Fibroblast of lung (primary cell): ENCODE measurements at places on chromosomes 12 and 14. TPM values are rescaled to one million over a fixed set of nuclear protein-coding genes. Genes with fewer than 3 reads are reported as not detected.
A peak's percentile ranks its signal among the peaks of the same experiment; 100 is the strongest.

- no peaks in the 10 kb centered on the region for H3K36me3 ChIP-seq
- H3K27ac ChIP-seq, result no peak overlapping the region
- no peak overlapping the region for H3K4me3 ChIP-seq
- H3K4me1 ChIP-seq, result no peaks in the 10 kb centered on the region
- no peak for DNase-seq
Measured at GRCh38 chr12:132222096-132222807, 78.0 kb downstream of the NOC4L start.

GRCh38 chr12:118959985-118960560, 21.3 kb upstream of the SRRM4 start:
- H3K36me3 ChIP-seq, result no peaks in the 10 kb centered on the region
- no peak overlapping the region for H3K4me3 ChIP-seq
- DNase-seq, result no peak
- no peaks in the 10 kb centered on the region for H3K27me3 ChIP-seq
- no peaks in the 10 kb centered on the region for H3K4me1 ChIP-seq

- no peak overlapping the region for H3K27ac ChIP-seq
- no peak overlapping the region for H3K4me3 ChIP-seq
- DNase-seq, result peak; percentile 15
- no peaks in the 10 kb centered on the region for H3K4me1 ChIP-seq
Measured at GRCh38 chr12:85820101-85820500, 16.1 kb downstream of the RASSF9 start.

GRCh38 chr14:105865904-105866840, 339.8 kb downstream of the TMEM121 start:
- H3K4me3 ChIP-seq, result no peak overlapping the region
- no peaks in the 10 kb centered on the region for H3K27me3 ChIP-seq
- H3K36me3 ChIP-seq, result no peaks in the 10 kb centered on the region
- no peaks in the 10 kb centered on the region for H3K4me1 ChIP-seq

DNA sequence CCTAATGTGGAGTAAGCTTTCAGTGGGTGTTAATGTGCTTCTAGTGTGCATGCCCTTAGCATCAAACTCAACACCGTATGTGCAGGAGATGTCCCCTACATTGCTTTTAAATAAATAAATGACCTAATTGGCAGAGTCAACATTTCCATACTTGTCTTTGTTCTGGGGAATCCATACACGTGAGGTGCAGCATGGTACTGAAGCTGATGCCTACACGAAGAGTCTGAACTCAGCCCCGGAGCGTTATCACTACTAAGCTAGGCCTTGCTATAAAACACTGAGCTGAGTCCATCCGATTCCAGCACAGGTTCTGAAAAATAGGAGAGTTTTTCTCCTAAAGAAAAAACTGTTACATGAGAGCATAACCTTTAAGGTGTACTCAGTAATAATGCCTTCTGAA, 125.0 kb upstream of the DYRK2 start:
- H3K27ac ChIP-seq, result no peak overlapping the region
- H3K27me3 ChIP-seq, result no peaks in the 10 kb centered on the region
- no peaks in the 10 kb centered on the region for H3K4me1 ChIP-seq
- no peak overlapping the region for H3K4me3 ChIP-seq
- H3K36me3 ChIP-seq, result no peaks in the 10 kb centered on the region

DNA sequence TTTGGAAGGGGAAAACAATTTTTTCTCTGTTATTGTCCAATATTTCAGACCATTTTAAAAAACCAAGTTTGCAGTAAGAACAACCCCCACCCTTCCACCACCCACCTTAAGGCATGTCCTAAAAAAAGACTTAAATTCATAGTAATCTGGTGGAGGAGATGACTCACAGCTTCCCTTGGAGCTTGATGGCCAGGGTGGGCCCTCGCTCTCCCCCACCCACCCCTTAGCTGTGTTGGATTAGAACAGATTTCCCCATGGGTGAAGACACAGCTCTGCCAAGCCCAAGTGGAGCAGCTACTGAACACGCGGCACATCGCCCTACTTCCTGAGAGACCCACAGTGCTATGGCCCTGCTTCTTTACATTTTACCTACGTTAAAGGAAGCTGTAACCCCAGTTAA, 140.3 kb downstream of the GCH1 start:
- no peak overlapping the region for H3K27ac ChIP-seq
- DNase-seq, result peak; percentile 73
- H3K4me1 ChIP-seq, result no peaks in the 10 kb centered on the region
- H3K4me3 ChIP-seq, result no peak overlapping the region

GRCh38 chr12:80264386-80264785, 165.0 kb downstream of the OTOGL start:
- peaks cover 5% of the 10 kb centered on the region for H3K4me1 ChIP-seq
- no peaks in the 10 kb centered on the region for H3K36me3 ChIP-seq
- H3K4me3 ChIP-seq, result no peak overlapping the region
- no peak overlapping the region for H3K27ac ChIP-seq
- H3K27me3 ChIP-seq, result no peaks in the 10 kb centered on the region

DNA sequence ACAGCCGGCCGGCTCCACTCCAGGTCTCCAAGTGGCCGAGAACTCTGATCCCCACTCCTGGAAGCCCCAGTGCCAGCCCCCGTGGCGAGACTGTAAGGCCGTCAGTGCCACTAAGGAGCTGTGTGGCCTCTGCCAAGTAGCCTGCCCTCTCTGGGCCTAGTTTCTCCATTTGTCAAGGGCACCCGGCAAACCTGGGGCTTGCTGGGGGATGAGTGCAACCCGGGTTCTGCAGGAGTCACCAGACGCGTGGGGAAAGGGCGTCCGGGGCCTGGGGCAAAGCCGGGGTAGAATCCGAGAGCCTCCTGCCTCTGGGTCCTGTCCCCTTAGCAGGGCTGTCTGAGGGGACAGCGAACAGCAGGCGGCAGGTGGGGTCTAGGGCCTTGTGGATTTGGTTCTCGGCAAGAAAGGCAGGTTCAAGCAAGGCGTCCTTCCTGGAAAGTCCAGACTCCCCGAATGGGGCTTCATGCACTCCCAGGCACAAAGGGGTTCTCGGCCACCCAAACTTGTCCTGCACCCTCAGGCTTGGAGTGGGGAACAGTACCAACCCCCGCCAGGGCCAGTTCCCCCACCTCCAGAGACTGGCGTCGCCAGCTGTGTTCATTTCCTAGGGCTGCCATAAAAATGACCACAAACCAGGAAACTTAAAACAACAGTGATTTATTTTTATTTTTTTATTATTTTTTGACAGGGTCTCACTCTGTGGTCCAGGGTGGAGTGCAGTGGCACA, 56.0 kb downstream of the NCOR2 start:
- no peak overlapping the region for H3K4me3 ChIP-seq
- peaks cover 40% of the 10 kb centered on the region for H3K4me1 ChIP-seq
- no peak overlapping the region for H3K27ac ChIP-seq
- H3K27me3 ChIP-seq, result no peaks in the 10 kb centered on the region

- H3K36me3 ChIP-seq, result no peaks in the 10 kb centered on the region
- H3K27ac ChIP-seq, result no peak overlapping the region
- DNase-seq, result peak; percentile 42
- H3K4me3 ChIP-seq, result no peak overlapping the region
- peaks cover 2% of the 10 kb centered on the region for H3K27me3 ChIP-seq
Measured at GRCh38 chr12:69906411-69907216, 81.6 kb downstream of the MYRFL start.

DNA sequence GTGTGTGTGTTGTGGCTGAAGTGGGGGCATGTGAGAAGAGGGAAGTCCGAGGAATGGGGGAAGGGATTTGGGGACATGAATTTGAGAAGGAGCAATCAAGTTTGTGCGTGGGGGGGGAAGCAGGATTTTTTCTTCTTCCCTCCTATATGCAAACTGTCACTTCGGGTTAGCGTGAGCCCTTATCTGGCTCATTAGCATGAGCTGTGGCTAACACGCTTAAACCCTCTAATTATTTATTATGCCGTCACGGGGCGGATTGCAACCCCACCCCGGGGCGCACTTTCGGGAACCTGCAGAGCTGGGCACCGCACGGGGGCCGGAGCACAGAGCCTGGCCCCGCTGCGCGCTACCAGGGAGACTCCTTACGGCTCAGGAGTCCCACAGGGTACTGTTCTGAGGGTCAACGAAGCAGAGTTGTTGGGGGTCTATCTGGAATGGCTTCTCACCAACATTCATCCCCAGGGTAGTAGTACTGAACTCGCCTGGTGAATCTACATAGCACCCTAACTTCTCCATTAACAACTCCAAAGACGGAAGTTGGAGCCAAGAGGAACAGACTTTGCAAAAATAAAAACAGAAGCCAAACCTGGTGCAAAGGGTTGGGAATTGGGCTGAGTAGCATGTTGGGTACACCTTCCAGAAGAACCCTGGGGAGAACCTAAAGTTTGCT, 6.4 kb upstream of the ASCL1 start:
- H3K27me3 ChIP-seq, result peaks cover 9% of the 10 kb centered on the region
- no peak overlapping the region for H3K4me3 ChIP-seq
- H3K27ac ChIP-seq, result no peak overlapping the region
- H3K4me1 ChIP-seq, result no peaks in the 10 kb centered on the region
- no peaks in the 10 kb centered on the region for H3K36me3 ChIP-seq
- no peak for DNase-seq

DNA sequence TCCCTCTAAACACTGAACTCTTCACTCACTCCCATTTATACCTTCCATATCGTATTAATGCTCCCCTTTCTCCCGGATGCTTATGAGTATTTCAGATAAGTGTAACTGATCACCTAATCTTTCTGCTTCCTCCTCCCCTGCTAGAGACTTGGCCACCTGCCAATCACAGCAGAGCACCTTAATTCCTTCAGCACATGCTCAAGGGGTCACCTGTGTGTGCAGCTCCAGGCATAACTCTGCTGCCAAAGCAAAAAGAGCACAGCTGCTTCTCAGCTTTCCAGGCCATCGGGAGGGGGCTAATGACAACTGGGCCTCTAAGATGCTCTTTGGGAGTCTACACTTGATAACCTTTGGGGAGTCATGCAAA, 106.9 kb upstream of the DYRK2 start:
- H3K27me3 ChIP-seq, result no peaks in the 10 kb centered on the region
- no peak overlapping the region for H3K4me3 ChIP-seq
- no peak overlapping the region for H3K27ac ChIP-seq
- H3K36me3 ChIP-seq, result no peaks in the 10 kb centered on the region

The HOXC4 gene
- total RNA-seq, result 0.17 and 0.26 TPM in 2 replicates

The AQP2 gene
- not detected in 2 replicates for total RNA-seq

The GPN3 gene
- total RNA-seq, result 8.9 and 9.2 TPM in 2 replicates

The IFNG-AS1 gene
- total RNA-seq, result not detected in 2 replicates
